ENCODE measurements at places on chromosomes 5 and 9. TPM values are rescaled to one million over a fixed set of nuclear protein-coding genes. Genes with fewer than 3 reads are reported as not detected.

DNA sequence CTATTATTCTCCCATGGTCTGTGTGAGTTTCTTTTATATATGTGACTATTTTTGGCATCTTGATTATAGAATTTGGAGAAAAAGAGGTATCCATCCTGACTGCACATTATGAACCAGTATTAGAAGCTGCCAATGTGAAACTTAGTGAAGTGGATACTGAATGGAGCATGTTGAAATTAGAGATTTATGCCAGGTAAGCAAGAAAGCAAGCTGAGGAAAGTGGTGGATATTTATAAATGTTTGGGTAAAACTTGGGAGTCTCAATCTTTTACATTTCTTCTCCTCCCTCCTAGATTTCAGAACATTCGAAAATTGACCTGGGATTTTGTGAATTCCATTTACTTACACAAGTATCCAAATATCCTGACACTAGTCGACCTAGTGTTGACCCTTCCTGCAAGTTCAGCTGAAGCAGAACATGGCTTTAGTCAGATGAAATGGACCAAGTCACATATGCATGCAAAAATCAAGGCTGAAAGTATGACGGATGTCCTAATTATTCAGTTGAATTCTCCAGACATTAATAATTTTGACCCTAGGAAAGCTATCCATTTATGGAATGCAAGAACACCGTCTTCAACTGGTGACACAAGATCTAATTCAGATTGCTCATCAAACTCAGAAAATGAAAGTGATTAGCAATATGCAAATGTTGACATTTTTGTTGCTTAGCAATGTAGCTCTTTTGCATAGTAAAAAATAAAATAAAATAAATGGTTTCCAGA lies 66.8 kb upstream of the IL7R start:
- no peak for DNase-seq

DNA sequence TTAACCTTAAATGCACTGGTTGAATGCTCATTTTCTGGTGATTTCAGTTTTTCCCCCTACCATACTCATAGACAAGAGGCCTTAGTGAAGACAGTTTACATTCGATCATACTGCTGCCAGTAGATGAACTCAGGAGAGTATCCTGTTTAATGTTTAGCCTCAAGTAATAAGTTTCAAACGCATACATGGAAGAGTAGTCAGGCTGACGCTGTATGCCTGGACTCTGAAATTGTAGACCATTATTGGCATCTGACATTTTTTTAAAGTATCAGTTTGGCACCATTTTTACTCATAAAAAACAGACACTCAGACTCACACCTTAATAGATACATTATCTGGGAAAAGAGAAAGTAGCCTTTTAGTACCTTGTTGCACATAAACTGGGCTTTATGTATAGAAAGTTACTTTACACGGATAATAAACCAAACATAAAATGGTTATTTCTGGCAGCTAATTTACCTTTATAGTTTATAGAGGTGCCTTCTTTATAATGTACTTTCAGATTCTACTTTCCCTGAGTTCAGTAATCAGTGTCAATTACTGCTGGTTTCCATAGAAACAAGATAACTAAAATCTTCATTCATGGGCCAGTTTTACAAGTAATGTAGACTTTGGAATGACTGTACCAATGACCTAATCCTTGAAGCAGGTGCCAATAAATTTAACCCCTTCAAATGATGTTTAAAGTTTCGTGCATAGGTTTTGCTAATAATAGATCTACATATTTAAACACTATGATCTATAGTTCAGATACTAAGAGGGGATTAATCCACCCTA lies 183.8 kb upstream of the ITGA1 start:
- no peak for DNase-seq

- no peak for DNase-seq
Measured at GRCh38 chr5:14008819-14009311, 64.4 kb upstream of the DNAH5 start.

- peak; percentile 23 for DNase-seq
Measured at GRCh38 chr5:131186561-131187256, 16.0 kb downstream of the LYRM7 start.

DNA sequence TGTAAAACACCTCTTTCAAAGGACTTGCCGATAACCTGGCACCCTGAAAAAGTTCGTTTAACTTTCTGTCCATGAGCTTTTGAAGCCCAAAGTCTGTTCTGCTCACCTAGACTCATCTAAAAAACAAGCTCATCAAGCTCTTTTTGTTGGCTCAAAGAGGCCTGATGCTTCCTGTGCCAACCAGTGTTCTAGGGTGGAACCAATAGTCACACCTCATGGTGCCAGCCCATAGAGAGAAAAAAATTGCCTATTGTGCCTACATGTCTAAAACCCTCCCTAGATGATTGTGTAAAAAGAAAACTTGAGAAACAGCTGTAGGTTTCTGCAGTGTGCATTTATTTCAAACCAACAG lies 4.7 kb downstream of the SH3RF2 start:
- no peak for DNase-seq

DNA sequence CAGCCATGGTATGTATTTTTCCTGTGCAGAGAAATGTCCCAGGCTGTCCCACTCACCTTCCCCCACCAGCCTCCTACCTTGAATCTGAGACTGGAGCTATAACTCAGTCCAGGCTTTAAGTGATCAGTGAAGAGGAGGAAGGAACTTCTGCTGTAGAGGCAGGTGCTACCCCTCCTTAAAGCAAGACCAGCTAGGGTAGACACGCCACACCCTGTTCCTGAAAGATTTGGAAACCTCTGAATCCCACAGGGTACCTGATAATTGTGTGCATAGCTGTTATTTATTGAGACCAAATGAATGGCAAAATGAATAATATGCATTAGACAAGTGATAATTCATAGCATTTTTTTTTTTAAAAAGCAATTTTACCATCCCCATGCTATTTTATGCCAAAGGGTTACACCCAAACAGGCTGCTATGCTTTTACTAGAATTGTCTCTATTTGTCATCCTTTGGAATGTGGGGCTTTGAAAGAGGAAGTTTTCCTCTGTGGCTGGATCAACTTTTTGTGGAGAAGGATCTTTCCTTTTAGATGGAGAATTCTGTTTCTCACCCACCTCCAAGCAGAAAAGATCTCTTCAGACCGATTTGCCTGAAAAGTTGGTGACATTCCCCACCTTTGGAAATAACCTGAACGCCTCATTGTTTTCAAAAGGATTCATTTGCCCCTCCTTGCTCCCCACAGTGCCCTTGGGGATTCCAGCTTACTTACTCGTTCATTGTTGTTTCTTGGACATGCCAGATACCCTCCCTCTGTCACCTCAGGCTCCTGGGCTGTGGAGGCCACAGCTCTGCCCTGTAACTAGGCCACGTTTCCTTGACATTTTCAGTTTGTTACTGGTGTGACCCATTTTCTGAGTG lies 248.7 kb downstream of the NR3C1 start:
- peak; percentile 50 for DNase-seq

DNA sequence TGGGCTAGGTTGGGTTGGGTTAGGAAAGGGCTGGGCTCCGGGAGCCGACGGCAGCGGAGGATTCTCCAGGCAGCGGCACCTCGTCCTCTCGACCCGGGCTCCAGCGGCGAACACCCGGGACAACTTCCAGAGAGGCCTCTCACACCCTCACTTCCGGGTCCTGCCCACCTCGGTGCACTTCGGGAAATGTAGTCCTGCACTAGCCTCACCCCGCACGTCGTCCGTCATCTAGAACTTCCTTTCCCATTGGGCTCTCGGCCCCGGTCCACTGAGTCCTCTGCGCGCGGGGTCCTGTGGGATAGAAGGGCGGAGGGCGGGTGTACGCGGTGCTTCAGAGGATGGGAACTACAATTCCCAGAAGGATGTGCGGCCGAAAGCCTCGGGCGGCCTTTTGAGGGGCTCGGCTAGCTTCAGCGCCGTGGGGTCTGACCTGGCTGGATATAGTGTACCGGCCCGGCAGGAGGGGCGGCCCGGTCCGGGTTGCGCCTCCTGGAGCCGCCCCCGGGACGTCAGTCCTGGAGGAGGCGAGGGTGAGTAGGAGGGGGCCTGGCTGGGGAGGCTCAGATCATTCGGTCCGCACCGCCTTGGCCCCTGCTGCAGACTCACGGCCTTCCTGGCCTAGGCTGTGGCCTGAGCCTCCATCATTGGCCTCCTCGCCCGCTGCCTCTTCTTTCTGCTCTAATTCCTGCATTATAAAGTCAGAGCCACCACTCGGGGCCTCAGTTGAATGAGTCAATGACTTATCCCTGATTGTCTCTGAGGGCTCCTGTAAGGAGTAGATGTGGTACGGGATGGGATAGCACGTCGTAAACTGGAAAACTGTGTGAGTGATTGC lies at the start of the genes ERP44 and INVS:
ERP44 (minus strand) TSS at position 114 of the 835 bp plus-strand sequence. CDS start 160 bp downstream, outside the sequence.
INVS (plus strand) TSS at position 357 of the 835 bp plus-strand sequence. CDS start 5,279 bp downstream, outside the sequence.
- DNase-seq = peak; percentile 100

DNA sequence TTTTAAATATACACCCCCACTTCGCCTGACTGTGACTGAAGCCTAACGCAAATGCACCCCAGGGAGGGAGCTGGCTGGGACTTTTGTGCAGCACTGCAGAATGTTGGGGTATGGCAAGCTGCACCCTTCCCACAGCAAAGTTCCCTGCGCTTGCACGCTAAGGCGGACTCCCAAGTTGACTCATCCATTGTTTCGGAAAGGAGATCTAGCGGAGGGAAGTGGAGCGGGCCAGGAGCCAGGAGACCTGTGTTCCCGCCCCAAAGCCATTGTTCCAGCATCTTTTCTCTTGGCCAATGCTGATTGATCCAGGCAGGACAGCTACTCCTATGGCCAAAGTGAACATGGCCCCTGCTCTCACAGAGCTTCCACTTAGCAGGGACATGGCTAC lies 202.9 kb downstream of the AOPEP start:
- no peak for DNase-seq

DNA sequence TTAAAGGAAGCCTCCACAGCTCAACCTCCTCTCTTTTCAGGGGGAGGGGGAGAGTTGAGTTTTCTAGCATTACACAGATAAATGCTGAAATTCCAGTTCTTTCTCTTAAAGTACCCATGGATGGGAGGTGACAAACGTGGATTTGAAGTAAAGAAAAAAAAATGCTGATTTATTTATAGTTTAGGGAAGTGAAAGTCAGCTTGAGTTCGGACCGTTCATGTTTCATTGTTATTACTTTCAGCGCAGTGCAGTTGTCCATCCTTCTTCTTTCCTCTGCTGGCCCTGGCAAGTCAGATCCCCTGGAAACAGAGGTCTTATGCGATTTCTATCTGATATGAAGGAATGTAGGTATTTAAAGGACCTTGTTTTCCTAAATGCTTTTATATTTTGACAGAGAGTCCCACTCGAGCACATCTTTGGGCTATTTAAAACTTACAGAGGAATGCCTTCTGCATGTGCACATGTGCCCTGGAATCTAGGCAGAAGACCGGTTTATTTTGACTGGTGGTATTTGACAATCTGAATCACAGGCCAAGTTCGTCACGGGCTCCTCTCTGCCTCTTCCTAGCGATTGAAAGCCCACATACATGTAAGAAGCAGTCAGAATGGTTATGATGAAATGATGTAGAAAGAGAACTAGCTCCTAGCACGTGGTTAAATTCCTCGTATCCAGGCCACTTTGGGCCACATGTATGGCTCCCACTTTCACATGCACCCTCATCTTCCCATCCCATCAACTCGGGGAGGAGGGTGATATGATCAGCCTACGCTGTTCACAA lies 385.2 kb upstream of the KLF4 start:
- no peak for DNase-seq

DNA sequence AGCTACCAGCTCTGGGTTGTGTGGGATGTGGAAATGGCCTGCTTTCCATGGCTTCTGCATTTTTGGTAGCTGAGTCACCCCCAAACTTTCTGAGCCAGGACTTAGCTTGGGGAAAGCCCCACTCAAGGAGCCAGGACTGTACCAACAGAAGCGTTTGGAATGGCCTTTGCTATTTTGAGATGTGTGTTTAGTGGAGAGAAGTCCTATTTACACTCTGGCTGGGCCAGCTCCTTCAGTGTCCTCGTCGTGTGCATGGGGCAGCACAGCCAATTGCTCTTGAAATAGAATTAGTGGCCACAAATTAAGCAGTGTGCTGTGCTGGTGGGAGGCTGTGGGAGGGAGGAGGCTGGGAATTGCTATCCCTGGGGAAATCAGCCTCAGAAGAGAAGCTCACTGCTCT lies 51.6 kb downstream of the ENTREP1 start:
- peak; percentile 98 for DNase-seq

DNA sequence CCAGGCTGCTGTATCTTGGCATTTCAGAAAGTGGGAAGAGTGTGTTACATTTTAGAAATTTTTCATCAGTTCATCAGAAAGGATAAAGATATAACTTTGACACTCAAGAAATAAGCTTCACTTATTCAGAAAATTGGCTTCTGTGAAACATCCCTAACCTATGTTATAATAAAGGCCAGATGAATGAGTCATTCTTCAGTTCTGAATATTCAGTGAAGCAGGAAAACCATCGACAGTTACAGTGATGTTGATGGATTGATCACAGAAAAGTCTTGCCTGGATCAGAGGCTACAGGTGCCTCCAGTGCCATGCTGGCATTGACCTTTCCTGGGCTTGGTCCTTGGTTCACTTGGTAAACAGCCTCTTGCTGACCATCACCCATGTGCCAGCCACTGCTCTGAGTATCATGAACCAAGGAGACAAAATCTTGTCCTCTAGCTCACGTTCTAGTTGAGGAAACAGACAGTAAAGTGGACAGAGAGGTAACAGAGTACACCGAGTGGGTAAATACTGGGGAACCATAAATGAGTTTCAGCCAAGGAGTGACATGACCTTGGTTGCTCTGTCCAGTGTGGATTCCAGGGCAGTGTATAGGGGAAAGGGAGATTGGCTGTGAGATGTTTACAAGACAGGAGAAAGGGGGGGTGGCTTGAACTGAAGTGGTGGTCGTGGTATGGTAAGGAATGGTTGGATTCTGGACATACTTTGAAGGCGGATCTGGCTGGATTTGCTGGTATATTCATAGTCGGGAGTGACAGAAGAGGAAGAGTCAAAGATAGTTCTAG lies 98.6 kb downstream of the AMBP start:
- DNase-seq = no peak

Gene CCDC180
- not detected for total RNA-seq

Gene SLC34A1
- total RNA-seq = not detected

Gene FAXDC2
- total RNA-seq = 17.8 TPM

Gene FLT4
- total RNA-seq = 0.75 TPM

Gene CYLC2
- not detected for total RNA-seq

Gene SFXN1
- total RNA-seq = 30.7 TPM

Gene RLN2
- total RNA-seq = not detected

Data from myocyte (in vitro differentiated cells).